Stimulated activated CD8-positive, alpha-beta memory T cell treated with anti-CD3 and anti-CD28 coated beads, Interleukin-15, amount 100 ng/mL, for 1 hour (primary cell): ENCODE measurements at places on chromosomes 3 and 15.
A peak's percentile ranks its signal among the peaks of the same experiment; 100 is the strongest.

DNA sequence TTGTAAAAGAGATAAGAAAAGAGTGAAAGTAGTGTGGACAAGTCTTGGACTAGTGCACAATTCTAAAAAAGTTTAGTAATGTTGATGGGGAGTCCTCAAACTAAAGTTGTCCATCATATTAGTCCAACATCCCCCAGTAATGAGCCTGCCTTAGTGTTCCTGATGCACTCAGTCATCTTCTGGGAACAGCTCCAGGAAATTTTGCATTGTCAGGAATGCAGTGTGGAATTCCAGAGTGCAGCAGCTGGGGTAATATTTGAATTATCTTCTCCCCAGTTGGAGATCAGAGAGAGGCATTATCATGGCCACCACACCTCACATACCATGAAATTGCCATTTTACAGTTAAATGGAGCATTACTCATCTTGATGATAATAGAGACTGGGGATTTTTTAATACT lies 528.8 kb upstream of the NAALADL2 start:
- no peak for DNase-seq

- no peak for DNase-seq
Observed at GRCh38 chr3:25661694-25662437, 2.8 kb downstream of the TOP2B start.

- DNase-seq: no peak
Observed at GRCh38 chr15:36831904-36832287, 252.5 kb downstream of the CDIN1 start.

GRCh38 chr15:60649845-60650548 lies 171.1 kb upstream of the ICE2 start:
- no peak for DNase-seq

DNA sequence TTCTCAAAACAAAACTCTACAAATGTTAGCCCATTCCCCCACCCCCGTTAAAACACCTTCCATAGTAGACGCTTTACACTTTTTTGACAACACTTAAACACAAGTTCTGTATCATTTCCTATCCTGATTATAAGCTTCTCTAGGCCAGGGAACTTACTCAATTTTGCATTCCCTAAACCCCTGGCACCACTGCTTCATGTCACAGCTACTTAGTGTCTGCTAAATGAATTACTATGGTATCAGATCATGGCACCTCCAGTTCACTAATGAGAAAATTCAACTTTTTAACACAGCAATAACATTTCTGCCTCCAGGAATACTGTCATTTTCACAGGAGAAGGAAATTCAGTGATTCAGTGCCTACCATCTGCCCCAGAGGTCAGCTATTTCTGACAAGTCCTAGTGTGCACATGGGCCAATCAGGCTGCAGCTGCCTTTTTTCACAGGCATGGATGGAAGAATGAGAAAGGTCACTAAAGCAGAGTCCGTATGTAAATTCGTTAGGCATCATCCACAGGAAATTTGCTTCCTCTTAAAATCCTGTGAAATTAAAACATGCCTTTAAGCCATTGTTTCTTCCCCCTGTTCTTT lies 18.5 kb downstream of the SFMBT1 start:
- no peak for DNase-seq

DNA sequence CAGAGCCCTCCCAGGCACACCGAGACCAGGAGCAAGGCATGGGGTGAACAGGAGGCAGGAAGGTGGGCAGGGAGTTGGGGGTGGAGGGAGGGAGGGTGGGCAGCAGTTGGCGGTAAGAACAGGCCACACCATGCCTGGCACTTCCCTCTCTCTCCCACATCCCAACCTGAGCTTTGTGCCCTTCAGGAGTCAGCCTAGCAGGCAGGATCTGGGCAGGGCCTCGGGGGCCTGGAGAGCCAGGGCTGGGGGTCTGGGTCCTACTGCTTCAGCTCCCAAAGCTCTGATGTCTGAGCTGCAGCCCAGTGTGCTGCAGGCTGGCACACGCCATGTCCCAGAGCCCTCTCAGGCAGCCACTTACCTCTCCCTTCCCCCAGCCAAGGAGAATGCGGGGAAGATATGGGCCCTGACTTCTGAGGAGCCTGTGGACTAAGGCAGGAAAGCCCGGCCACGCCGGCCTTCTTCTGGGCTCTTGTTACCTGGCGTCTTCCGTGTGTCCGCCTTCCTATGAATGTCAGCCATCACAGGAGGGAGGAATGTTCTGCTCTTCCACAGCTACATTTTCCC lies 2.9 kb upstream of the MYL3 start:
- DNase-seq: no peak

DNA sequence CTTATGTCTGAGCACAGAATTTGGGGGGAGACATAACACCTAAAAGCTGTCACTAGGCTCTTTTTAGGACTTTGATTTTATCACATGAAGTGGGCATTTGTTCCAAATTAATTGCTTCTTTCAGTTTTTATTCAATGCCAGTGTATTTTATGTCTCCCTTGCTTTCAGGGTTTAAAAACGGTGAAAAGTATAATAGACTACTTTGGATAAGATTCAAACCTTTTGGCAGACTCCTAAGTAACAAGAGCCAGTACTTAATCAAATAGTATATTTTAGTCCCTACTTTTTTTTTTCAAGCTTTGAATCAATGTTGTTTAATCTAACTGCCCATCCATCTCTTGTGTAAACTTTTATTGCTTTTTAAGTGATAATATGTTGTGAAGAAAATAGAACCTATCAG lies 847.2 kb upstream of the DPPA4 start:
- DNase-seq: no peak

- no peak for DNase-seq
Observed at GRCh38 chr3:63051920-63052319, 176.7 kb upstream of the CADPS start.

GRCh38 chr3:101849714-101850245 lies 466 bp downstream of the NFKBIZ start:
- no peak for DNase-seq

DNA sequence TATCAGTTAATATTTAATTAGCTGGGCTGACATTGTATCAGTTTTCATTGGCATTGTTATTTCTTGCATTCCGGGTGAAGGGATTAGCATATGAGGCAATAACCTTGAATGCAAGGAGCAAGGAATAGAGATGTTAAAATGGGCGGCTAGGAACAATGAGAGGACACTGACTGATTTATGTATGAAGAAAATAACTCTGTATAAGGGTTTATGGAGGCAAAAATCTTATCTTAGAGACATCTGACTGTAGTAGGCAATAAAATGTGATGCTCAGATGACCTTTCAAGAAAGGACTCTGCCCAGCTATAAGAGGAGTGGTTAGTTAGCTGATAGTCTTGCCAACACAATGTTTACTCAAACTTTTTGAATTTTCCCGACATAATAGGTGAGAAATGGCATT lies 158.3 kb downstream of the EFHB start:
- DNase-seq: no peak

DNA sequence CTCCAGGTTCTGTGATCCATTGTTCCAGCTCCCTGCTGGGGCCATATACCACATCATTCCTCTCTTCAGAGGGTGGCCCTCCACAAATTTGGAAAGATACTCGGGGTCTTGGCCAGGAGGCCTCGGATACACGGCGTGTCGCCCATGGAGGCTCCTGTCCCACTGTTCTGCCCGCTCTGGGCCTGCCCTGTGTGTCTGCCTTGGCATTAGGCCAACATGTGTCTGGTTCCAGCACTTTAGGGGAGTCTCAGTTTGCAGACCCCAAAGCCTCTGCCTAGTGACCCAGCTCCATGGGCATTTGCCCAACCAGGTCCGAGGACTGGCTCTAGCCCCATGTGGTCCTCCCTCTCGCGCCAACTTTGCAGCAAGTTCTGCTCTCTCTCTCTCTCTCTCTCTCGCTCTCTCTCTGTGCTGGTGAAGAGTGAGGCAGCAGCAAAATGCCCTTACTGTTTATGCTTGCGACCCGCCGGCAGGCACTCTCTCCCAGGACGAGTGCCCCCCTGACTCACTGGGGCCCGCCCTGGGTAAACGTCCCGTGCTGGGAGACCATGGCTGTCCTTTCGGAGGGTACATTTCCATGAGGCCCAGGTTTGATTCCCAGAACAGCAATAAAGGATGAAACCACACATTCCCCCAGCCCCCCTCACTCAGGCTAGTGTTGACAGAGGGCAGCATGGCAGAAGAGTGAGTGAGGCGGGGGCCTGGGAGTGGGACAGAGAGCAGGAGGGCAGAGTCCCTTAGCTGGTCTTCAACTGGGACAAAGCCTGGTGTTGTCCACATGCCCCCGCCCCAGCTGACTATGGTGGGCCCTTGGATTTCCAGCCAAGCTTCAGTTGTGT lies 77.9 kb downstream of the ISG20 start:
- no peak for DNase-seq

- DNase-seq: no peak
Observed at GRCh38 chr3:127124120-127124519, 68.8 kb upstream of the PRR23E start.

DNA sequence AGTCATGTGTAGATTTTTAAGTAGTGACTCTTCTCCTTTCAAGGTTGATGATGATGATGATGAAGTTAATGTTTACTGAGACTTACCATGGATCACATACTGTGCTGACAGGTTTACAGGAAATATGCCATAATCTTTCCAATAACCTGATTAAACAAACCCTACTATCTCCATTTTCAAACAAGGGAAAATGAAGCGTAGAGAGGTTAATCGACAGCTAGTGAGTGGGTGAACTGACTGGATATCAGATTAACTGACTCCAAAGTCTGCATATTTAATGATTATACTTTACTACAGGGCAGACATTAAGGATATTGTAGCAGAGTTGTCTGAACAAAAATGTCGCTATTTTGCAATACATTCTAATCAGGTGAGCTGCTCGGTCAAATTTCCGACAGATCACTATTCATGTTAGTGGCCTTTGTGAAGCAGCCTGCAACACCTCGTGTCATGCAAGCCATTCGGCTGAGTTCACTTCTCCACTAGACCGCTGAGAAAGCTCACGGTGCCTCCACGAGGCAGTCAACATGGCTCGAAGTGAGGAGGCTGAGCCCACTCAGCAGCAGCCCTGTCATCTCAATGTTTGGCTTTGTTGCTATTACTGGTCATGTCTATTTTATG lies 264.2 kb downstream of the NFKBIZ start:
- DNase-seq: no peak

GRCh38 chr15:78052001-78052401 lies 25.5 kb downstream of the TBC1D2B start:
- DNase-seq: no peak

DNA sequence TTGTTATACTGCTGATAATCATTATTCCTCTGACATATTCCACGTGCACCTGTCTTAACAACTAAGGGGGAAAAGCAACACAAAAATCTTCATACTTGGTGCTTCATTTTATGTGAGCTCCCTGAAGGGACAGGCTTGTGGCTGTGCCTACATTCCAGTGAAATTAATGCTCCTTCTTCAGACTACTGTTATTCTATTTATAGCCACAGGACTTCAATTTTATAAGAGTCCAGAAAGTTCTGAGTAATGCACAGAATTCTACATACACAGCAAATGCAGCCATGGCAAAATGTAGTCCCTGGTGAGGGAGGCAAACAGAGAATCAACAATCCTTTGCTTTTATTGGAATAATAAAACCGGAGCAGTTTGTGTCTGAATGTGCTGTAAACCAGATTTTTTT lies 417.1 kb downstream of the RBMS3 start:
- no peak for DNase-seq

- no peak for DNase-seq
Observed at GRCh38 chr3:73394240-73394639, 230.5 kb downstream of the PDZRN3 start.

DNA sequence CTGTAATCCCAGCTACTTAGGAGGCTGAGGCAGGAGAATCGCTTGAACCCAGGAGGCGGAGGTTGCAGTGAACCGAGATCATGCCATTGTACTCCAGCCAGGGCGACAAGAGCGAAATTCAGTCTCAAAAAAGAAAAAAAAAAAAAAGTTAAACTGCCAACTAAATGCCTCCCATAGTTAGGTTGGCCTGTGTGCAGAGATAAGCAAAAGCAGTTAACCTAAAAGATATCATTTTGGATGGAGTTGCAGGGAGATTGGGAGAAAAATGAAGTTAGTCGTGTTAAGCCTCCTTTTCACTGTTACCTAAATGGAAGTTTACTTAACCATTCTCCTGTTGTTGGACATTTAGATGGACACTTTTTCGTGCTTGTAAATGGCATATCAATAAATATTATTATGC lies 11.4 kb upstream of the FETUB start:
- DNase-seq: no peak

DNA sequence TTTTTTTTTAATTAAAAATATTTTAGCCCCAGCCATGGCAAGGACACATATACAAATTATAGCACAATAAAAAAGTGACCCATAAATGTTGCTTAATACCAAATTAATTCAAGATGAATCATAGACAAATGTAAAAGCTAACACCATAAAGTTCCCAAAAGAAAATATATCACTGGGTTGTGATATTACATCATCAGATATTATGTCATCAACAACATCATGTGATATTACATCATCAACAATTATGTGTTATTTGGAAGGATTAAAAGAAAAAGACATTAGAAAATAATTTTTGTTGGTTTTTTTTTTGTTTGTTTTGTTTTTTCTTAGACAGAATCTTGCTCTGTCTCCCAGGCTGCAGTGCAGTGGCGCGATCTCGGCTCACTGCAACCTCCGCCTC lies 34.5 kb upstream of the ABHD10 start:
- DNase-seq: no peak

DNA sequence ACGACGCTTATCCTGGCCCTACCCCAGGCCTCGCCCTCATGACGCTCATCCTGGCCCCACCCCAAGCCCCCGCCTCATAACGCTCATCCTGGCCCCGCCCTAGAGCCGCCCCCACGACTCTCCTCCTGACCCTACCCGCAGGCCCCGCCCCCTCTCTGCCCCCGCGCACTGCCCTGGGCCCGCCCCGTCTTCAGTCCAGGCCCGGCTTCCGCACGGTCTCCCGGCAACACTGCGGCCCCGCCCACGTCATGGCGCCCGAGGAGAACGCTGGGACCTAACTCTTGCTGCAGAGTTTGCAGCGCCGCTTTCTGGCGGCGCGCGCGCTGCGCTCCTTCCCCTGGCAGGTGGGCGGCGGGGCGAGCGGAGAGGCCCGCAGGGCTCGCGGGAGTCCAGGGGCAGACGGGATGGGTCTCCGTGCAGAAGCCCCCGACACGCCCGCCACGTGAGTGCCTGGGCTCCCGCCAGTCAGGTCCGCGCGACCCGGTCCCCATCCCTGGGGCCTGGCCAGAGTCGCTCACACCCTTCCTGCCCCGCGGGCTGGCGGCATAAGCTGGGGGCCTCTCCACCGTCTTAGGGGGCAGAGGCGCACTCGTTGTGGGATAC lies 52.5 kb upstream of the ROPN1B start:
- DNase-seq: peak; percentile 87

DNA sequence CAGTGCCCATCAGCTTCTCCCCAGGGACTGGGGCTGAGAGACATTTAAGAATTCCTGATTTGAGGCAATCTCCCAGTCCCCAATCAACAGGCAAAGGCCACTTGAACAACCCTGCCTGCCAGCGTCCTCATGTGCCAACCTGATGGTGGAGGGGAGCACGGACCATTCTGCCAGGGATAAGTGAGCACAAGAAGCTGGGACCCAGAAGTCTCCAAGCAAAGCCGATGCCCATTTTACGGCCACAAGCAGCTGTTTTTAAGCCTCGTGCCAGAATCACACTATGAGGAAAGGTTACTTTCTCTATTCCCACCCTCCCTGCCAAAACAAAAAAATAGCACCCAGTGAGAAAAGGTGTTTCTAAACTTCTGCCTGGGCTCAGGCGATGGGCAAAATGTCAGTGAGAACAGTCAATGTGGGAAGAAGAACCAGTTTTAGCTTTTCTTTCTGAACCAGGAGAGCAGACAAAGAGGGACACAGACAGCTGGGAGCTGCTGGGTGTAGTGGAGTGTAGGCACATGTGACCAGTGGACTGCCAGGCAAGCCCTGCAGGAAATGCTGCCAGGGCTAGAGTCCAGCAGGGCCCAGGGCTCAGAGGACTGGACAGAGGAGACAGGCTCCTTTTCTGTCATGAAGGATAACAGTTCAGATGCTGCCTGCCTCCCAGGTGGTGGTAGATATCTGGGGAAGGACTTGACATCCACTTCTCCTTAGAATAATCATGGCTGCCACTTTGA lies 57.7 kb downstream of the ATP2B2 start:
- DNase-seq: no peak
